ENCODE measurements at places on chromosomes 13 and 19.

DNA sequence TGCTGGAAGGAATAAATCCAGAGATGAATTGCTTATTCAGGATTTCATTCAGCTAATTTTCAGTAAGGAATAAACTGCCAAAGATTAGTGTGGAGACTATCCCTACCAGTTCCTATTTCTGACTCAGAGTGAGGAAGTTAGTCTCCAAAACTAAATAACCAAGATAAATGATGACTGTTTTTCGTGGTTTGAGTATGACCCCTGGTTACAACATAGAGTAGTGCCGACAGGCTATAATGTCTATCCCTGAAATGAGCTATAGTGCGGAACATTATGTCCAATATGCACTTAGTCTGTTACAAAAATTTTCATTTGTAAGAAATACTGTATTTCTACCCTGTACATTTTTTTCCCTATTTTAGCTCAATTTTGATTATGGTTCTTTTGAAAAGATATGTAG, 51.4 kb downstream of the NBEA start:
- DNase-seq = no peak

- no peak for DNase-seq
Observed at GRCh38 chr13:35643625-35644024, 167.1 kb upstream of the MAB21L1 start.

- no peak for DNase-seq
Observed at GRCh38 chr13:48501705-48502104, 31.2 kb downstream of the RCBTB2 start.

GRCh38 chr19:3132971-3133792, 2.7 kb upstream of the GNA15 start:
- DNase-seq = peak; percentile 51

GRCh38 chr19:41597600-41598041, 21.7 kb downstream of the CEACAM21 start:
- DNase-seq = peak; percentile 45

DNA sequence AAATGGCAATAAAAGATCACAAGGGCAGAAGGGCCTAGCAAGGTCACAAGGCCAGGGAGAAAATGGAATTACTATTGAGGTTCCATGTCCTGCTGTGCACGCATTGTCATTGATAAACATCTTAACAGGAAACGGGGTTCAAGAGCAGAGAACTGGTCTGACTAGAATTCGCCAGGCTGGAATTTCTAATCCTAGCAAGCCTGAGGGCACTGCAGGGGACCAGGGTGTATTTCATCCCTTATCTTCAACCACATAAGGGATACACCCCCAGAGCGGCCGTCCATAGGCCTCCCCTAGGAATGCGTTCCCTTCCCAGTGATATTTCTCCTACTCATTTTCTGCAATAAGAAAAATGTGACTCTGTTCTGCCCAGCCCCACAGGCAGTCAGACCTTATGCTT, 19.5 kb downstream of the ERICH4 start:
- no peak for DNase-seq

DNA sequence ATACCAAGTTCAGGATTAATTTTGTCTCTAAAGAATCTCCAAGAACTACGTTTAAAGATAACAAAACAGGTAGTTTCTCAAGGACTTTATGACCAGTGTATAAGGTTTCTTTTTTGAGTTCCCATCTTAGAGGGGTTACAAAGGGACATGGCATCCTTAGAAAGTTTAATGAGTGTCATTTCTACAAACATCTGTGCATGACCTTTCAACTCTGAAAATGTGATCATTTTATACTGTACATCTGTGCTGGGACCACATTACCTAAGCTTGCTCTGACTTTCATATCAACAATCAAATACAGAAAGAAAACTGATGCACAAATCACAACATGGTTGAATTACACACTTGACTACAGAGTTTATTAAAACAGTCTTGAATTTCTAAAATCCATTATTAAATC, 37.1 kb downstream of the KLF12 start:
- DNase-seq = no peak

DNA sequence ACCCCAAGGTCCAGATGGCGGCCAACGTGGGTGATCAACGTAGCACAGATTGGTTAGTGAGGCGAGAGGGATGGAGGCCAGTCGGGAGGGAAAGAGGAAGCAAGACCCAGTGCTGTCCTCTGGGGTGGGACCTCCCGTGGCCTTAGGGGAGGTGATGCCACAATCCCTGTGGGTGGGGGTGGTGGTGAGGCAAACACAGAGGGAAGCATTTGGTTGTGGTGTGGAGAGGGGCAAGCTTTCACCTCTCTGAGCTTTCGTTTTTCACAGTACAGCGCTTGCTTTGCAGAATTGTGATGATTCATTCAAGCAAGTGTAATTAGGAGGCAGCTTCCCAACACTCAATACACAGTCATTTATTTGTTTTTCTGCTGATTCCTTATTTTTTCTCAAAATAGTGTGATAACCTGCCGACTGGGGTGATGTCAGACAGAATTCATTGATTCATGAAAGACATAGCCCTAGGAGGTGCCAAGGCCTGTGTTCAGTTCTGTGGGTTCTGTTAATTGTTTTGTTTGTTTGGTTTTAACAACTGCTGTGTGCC, 2.4 kb downstream of the LENG8 start:
- no peak for DNase-seq

GRCh38 chr13:111116856-111117255, 1.7 kb downstream of the ARHGEF7 start:
- DNase-seq = no peak

DNA sequence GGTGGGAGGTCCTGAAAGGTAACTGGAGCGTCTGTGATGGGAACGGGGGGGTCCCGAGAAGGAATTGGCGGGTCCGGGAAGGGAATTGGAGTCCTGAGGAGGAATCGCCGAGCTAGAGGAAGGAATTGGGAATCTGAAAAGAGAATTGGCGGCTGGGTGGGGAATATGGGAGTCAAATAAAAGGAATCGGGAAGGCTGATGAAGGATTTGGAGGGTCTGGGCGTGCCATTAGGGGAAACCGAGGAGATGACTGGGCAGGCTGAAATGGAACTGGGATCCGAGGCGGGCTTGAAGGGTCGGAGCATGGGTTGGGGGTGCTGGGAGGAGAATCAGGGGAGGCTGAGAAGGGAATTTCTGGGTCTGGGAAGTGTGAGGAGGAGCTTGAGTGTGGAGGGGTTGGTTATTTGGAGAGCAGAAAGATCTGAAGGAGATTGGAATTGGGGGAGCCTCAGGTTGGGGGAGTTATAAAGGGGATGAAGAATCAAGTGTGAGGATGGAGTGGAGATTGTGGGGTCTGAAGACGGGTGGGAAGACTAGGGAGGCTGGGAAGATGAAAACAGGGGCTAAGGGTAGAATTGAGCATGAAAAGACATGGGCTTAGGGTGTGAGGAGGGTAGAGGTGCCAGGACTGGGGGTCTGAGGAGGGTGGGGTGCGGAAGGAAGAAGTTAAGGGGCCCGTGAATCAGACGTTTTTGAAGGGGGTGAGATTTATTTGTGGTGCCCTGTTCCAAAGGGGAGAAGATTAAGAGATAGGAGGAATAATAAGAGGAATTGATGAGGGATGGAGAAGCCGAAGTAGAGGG, 718 bp downstream of the ACTN4 start:
- DNase-seq = no peak

DNA sequence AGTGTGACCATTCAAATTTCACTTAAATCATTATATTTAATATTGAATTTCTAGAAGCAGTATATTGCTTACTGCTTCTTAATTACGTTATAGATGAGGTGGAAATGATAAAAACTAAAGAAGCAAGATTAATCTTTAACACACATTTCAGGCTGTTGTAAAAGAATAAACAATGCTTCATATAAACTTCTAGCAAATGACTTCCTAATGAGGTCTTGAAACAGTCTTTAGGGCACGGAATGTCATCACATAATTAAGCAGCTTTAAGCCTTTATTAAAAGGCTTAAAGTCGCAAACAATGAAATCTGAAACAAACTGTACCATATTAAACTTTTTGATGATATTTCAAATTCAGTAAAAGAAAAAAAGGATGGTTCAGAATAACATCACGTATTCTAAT, 1.9 kb downstream of the SLITRK6 start:
- DNase-seq = no peak

DNA sequence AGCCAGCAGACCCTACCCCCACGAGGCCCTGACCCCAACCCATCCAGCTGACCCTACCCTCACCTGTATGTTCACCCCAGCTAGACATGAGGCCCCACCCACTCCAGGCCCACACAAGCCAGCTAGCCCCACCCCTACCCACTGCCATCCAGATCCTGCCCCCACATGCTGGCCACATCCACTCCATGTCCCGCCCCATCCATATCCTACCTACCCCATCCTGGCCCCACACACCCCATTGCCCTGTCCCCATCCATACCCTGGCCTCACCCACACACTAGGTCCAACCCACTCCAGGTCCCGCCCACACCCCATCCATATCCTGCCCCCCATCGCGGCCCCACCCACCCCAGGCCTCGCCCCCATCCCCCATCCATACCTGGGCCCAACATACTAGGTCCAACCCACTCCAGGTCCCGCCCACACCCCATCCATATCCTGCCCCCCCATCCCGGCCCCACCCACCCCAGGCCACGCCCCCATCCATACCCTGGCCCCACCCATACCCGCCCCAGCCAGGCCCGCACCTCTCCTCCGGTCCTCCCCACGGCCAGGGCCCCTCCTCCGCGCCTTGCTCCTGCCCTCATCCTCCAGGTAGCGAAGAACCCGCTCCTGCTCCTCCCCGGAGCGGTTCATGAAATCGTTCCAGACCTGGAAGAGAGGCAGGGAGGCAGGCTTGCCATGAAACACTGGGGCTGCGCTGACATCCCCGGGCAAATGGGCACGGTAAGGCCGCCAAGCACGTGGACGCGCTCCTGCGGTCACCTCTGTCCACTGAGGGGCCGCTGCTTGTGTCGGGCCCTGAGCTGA, 7.2 kb downstream of the RNU6-9 start:
- DNase-seq = no peak

DNA sequence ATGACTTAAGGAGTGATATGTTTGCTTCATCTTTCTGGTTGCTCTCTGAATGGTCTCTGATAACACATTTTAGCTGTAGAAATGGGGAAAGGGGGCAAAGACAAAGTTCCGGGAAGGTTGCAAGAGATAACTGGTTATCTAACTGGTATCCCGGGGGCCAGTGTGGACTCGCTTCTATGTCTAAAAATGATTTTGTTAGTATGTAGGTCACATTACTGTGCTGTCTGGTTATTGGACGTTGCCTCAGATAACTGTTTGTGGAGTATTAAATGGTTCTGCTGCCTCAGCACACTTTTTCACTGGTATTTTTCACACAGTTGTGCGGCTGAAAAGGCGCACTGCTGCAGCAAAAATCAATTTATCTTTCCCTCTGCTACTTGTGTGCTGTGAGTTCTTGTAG, 63.0 kb upstream of the ZNF536 start:
- DNase-seq = no peak

DNA sequence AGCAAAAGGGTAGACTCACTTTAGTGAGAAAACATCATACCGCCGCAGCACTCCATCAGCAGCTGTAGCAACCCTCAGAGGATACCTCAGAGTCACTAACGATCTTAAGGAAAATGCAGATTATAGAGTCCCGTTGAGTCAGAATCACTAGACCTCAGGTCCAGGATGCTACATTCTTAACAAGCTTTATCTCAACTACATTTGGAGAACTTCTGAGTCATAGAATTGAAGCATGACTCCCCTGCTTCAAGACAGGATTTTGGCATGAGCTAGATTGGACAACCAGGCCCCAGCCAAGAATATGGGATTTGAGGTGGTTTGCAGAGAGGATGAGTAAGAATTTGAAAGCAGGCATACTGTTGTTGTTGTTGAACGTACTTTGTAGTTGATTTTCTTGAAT, 118.9 kb upstream of the UBL3 start:
- DNase-seq = no peak

GRCh38 chr19:39212375-39212742, 8.3 kb upstream of the SYCN start:
- peak; percentile 5 for DNase-seq

DNA sequence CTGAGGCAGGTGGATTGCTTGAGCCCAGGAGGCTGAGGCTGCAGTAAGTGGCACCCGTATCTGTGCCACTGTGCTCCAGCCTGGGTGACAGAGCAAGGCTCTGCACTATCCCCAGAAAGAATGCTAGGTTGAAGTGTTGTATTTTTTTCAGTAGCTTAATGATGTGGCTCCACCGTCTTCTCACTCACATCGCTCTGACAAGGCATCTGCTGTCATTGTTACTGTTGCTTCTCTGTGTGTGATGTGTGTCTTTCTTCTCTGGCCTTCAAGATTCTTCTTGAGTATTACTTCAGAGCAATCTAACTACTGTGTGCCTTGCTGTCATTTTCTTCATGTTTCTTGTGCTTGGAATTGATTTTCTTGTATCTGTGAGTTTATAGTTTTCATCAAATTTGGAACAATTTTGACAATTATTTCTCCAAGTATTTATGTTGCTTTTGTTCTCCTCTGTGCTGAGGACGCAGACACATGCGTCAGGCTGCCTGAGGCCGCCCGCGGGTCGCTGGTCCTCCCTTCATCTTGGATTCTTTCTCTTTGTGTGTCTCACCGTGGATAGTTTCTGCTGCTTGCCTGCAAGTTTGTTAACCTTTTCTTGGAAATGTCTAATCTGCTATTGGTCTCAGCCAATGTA, 10.8 kb downstream of the ADPRHL1 start:
- DNase-seq = no peak

GRCh38 chr13:93769607-93770006, 543.0 kb downstream of the GPC6 start:
- DNase-seq = no peak

- DNase-seq = no peak
Observed at GRCh38 chr13:57264965-57265364, 98.0 kb downstream of the PRR20E start.

DNA sequence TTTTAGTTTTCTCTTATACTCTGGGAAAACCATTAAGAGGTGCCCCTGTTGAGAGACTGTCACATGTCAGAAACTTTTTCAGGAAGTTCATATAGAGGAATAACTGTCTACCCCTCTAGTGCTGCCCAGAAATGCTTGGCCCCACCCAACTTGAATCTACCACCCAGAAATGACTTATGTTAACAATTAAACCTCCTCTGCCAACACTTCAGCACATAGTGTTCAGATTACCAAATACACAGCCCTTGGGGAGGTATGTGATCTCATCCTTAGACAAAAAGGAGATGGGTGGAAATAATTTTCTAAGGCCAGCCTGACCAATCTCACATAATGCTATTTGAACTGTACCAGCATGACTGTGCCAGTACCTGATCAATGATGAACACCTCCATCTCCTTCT, 35.6 kb downstream of the CCDC169 start:
- no peak for DNase-seq

GRCh38 chr13:91978571-91978970, 580.1 kb downstream of the GPC5 start:
- no peak for DNase-seq

GRCh38 chr13:110289174-110289573, 17.8 kb downstream of the COL4A1 start:
- DNase-seq = no peak

DNA sequence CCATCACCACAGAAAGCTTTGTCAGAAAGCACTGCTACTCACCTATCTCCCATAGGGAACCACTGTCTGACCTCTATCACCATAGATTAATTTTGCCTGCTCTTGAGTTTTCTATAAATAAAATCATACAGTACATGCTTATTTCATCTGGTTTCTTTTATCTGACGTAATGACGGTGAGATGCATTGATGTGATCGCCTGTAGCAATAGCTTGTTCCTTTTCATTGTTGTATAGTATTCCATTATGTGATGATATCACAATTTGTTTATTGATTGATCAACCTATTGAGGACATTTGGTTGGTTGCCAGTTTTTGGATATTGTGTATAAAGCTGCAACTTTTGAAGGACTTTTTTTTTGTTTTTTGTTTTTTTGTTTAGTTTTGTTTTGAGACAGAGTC, 51.9 kb upstream of the ADGRE1 start:
- DNase-seq = no peak
